GOT3 (cell line): ENCODE measurements at places on chromosomes 5 and 9.

DNA sequence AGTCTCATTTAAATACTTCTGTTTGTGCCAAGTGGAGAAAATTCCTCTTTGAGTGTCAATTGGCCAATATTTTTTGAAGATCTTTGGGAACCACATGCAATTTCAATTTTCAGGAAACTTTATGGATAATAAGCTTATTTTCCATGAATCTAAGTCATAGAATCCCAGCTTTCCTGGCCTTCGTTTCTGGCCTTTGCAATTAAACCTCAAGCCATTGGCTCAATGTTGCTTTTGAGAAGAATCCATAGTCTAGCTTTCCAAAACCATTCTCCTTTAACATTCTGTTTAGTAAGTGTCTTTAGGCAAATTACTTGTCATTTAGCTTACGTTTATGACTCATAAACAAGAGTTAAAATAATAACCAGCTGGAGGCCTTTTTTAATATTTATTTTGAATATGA is 145.0 kb upstream of the FTMT start:
- DNase-seq: no peak

DNA sequence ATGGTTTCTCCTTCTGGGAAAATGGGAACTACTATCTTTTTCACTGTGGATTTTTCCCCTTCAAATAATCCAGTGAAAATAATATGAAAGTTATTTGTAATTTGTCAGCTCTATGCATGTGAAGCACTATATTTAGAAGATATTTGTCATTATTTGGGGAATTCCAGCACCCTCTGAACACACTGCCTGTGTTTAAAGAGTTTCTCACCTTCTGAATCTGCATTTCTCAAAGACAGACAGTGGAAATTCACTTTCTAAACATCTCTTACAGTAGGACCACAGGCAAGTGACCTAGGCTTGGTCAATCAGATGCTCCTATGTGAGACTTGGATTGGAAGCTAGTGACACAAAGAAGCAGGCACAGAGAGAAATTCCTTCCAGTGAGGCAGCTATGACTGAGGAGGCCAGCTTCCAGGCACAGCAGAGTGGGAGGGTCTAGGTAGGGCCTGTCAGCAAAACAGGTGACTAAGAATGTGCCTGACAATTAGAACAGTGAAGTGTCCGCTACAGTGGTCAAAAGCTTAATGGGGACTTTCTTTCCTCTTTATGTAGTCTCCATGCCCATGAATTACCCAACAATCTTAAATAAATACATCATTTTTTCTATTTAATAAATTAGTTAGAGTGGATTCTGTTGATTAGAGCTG is 167.2 kb downstream of the HMHB1 start:
- no peak for DNase-seq

GRCh38 chr9:5438301-5439162 is 807 bp upstream of the PLGRKT start:
- no peak for DNase-seq

DNA sequence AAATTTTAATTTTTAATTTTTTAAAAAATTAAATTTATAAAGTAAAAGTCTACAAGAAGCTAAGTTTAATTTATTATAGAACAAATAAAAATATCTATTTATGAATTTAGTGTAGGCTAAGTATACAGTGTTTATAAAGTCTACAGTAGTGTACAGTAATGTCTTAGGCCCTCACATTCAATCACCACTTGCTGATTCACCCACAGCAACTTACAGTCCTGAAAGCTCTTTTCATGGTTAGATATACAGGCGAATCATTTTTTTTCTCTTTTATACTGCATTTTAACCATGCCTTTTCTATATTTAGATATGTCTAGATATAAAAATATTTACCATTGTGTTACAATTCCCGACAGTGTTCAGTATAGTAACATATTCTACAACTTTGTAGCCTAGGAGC is 55.9 kb downstream of the PCSK1 start:
- DNase-seq: no peak

- no peak for DNase-seq
Measured at GRCh38 chr9:32644698-32645097, 9.2 kb upstream of the TAF1L start.

DNA sequence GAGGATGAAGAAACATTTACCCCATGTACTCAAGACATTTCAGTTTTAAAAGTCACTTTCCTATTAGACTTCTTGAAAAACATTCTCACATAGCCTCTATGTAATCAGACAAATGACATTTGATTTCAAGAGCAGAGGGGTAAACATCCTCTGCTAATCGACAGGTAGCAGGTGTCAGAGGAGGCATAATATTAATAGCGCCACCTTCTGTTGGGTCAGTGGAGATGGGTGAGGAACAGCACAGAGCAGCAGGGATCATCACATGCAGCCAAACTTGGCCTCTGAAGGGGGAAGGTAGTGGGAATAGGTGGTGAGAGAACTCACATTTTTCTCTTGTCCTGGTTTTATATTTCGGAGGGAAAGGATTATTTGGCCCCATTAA is 3.3 kb upstream of the LSM11 start:
- no peak for DNase-seq

- no peak for DNase-seq
Measured at GRCh38 chr9:135150981-135151380, 63.5 kb downstream of the OLFM1 start.

GRCh38 chr5:34503379-34504253 is 152.5 kb upstream of the RAI14 start:
- no peak for DNase-seq

DNA sequence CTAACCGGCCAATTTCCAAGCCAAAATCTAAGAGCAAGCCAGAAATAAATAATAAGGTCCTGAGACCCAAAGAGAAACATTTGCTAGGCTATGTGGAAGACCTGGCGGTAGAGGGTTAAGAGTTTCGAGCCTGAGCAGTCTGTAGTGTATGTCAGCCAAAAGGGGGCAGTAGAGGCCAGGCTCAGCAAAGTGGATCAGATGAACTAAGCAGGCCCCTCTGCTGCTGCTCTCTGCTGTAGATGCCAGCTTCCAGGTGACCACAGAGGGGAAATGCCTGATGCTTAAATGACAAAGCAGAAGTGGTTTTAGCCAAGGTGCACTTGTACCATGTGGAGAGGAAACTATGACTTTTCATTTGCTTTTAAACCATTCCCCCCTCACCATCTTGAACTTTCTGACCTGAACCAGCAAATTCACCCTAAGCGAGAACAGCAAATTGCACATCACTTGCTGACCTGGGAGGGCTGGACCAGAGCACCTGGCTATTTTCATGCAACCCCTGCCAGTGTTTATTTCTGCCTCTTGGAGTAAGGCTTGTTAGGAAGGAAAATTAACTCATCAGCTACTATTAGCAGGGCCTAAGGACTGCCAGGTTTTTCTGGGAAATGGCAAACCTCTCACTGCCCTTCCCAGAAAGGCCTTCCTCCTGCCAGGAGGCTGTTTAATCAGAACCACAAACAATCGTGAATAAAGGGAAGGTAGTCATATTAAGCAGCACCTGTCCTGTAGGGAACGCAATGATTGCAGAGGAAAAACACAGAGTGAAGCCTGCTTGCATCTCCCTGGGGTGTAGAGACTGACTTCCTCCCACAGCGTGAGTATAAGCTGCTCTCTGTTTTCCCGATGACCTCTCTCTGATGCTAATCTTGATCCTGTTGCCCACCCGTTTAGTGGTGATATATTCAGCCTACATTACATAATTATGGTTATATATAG is 818.2 kb downstream of the TLR4 start:
- DNase-seq: no peak

DNA sequence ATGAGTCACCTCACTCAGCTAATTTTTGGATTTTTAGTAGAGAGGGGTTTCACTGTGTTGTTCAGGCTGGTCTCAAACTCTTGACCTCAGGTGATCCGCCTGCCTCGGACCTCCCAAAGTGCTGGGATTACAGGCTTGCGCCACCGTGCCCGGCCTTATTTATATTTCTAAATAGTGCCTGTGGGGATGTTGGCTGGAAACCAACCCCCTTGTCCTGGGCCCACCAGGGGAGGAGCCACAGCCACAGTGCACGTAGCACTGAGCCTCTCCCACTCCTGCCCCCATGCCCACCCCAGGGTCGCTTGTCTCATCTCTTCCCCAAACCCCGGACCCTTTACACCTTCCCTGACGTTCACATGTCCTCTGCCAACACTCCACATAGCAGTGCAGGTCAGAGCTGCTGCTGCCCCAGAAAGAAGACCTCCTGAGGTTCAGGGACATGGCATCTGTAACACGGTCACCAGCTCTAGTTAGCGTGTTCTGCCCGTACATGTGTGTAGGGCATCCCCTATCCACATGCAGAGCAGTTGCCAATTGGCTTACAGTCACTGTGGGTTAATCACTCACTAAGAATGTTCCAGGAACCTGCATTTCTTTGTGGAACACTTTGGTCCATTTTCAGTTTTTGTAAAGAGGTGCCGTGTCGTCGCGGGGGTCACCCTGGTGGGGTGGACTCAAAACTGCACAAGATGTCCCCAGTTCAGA is 10.2 kb upstream of the MRPS2 start:
- DNase-seq: no peak

GRCh38 chr5:133034064-133034463 is 7.7 kb upstream of the ZCCHC10 start:
- no peak for DNase-seq

GRCh38 chr9:133879615-133880014 is 112.5 kb downstream of the VAV2 start:
- no peak for DNase-seq

- no peak for DNase-seq
Measured at GRCh38 chr5:111699976-111700375, 57.0 kb downstream of the NREP start.

DNA sequence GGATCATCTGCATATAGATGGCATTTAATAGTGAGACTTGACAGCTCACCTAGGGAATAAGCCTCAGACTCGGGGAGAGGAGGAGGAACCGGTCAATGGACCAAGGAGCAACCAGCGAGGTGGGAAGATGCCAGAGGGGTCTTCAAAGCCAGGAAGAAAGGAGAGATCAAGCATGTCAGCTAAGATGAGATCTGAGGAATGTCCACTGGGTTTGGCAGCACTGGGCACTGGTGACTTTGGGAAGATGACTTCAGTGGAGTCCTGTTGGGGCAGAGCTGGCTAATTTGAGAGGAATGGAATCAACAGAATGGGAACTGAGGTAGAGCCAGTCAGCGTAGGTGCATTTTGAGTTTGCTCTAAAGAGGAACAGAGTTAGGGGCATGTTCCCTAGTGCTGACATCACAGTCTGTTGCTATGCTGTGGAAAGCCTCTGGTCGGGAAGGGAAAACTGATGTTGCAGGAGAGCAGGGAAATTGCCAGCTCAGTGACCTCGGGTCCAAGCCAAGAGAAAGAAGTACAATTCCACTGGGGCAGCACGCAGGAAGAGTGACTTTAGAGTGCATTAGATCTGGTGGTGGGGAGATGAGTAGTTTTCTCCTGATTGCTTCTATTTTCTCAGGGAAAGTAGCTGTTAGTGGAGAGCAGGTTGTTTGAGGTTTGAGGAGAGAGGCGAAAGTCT is 56.9 kb downstream of the ZNF618 start:
- DNase-seq: no peak

DNA sequence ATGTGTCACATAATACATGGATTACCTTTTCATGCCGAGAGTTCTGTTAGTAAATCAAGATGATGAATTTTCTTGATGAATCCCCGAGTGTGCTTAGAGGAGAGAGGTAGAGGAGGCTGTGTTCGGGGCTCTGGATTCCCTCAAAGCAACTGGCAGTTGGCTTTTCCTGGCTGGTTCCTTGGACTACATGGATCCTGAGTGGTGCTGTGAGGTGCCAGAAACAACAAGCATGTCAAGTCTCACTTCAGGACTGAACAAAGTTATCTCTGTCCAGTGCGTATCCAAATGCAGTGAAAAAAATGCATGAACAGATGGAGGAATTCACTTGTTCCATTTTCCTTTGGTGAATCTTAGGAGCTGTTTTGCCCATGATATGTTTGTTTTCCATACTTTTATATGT is 231.7 kb downstream of the FBXL7 start:
- no peak for DNase-seq

DNA sequence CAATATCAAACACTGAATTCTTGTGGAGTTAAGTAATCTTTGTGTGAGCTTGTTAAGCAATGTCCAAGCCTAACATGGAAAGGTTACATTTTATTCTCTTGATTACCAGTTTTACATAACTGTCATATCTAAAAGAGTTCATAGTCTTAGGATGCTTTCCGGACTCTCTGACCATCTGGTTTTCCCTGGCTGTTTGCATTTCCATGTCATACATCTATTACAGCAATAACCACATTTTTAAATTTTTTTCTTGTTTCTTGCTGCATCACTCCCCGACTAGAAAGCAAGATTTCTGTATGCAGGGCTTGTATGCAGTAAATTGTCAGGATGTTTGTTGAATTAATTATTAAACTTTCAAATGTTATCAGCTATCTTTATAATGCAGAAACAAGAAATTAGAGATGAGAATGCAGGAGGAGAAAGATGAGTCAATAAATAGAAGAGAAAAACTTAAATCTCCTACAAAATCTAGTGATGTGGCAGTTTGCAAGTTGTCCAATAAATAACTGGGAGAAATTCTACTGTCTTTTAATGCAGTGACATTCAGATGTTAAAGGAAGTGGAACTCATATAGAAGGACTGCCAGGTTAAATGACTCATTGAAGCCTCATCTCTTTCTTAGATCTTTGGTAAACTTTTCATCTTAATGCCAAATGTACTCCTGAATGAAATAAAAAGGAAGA is 179.6 kb upstream of the SGCD start:
- no peak for DNase-seq

DNA sequence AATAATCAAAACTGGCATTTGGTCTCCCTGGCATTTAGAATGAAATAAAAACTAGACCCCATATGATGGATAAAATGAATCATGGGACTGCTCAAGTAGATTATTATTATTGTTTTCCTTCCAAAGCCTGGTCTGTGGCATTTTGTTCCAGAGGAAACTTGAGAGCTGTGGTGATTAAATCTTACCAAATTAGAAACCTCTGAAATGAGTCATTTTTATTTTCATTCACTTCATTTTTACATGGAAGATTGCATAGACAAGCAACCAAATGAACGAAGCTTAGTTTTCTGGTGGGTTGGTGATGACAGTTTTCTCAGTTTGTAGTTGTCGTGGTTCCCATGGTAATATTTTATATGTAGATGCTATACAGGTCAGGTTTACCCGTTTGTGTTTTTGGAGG is 23.4 kb downstream of the PAM start:
- DNase-seq: no peak

DNA sequence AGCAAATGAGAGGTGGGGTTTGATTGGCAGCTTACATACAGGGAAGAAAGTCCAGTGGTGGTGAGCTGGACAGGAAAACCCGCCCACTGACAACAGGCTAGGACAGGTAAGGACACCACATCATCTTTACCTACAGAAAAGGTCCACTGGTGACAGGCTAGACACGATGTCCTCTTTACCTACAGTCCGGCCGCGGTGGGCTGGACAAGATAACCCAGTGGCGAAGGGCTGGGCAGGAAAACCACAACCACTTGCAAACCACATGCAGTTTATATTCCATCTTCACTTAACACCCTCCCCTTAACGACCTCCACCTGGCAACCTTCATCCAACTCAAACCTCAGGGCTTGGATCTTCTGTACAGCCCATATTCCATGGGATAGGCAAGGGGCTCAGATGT is 5.0 kb upstream of the NIPAL4 start:
- no peak for DNase-seq

DNA sequence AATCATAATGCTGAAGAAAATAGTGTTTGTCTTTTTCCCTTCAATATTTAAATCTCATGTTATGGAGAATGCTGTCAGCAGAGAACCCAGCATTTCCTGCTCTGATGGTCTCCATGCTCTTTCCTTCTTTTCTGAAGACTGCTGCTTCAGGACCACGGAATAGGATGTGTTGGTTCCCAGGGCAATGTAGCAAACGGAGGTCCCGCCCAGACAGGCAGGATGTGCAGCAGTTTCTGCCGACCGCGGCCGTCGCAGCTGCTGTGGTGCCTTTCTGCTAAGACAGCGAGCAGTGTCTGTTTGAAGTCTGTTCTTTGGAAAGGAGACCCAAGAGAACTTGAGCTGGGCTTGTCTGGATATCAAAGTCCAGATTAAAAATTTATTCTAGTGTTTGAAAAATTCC is 654.3 kb downstream of the CCDC171 start:
- no peak for DNase-seq
